ACHN (cell line): ENCODE measurements at places on chromosomes 4 and X.

DNA sequence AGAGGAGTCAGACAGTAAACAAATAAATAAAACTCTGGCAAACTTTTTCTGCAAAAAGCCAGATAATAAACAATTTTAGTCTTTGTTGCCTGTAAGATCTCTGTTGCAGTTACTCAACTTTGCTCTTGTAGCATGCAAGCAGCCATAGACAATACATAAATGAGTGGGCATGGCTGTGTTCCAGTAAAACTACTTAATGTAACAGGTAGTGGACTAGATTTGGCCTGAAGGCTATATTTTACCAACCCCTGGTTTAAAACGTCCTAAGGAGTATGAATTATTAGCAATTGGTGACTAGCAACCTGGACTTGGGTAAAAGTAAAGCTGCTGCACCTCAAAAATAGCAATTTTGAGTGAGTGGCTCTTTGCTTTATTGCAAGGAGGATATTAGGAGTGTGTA lies 30.9 kb downstream of the SLAIN2 start:
- no peak for DNase-seq

- no peak for DNase-seq
These were observed 55.1 kb upstream of the NAP1L5 start for GRCh38 chr4:88752754-88753153.

- DNase-seq = peak; percentile 84
These were observed 11.1 kb downstream of the GASK1B start for GRCh38 chr4:158161551-158162354.

- DNase-seq = no peak
These were observed 12.8 kb downstream of the EREG start for GRCh38 chr4:74377714-74378113.

- DNase-seq = no peak
These were observed 26.9 kb upstream of the GJB1 start for GRCh38 chrX:71195964-71196649.
